Ammon's horn (tissue), 1 donor: ENCODE measurements at places on chromosomes 11 and 22.

DNA sequence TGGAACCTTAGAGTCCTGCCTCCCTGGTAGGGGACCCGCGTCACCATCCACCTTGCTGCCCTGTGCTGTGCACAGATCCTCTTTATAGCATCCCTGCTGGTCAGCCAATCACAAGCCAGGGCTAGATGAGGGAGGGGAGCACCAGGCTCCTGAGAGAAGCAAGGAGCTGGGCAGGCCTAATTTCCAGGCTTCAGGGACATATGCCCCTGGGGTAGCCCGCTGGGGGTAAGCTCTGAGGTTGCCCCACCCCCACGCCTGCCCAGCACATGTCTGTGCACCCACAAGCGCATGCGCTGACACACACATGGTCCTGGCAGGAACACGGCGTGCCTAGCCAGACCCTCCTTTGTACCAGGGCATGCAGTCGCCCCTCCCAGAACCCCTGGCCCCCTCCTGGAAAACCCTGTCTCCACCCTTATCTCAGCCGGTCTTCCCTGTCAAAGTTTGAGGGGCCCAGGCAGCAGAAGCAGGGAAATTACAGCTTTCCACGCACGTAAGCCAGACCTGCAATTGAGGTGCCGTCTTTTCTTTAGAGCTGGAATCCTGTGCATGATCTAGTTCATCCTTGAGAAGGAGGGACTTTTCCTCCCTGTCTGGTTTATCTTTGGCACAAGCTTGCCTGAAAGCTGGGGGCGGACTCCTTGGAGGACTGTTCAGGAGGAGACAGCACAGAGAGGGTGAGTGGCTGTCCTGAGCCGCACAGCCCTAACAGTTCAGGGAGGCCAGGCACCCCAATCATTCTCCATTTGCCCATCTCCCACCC, 2.1 kb downstream of the SSTR3 start:
- DNase-seq, result no peak

GRCh38 chr22:40487663-40488249, 117.4 kb downstream of the SGSM3 start:
- DNase-seq, result peak; percentile 54

GRCh38 chr11:47869544-47870393, 21.6 kb upstream of the NUP160 start:
- no peak for DNase-seq

DNA sequence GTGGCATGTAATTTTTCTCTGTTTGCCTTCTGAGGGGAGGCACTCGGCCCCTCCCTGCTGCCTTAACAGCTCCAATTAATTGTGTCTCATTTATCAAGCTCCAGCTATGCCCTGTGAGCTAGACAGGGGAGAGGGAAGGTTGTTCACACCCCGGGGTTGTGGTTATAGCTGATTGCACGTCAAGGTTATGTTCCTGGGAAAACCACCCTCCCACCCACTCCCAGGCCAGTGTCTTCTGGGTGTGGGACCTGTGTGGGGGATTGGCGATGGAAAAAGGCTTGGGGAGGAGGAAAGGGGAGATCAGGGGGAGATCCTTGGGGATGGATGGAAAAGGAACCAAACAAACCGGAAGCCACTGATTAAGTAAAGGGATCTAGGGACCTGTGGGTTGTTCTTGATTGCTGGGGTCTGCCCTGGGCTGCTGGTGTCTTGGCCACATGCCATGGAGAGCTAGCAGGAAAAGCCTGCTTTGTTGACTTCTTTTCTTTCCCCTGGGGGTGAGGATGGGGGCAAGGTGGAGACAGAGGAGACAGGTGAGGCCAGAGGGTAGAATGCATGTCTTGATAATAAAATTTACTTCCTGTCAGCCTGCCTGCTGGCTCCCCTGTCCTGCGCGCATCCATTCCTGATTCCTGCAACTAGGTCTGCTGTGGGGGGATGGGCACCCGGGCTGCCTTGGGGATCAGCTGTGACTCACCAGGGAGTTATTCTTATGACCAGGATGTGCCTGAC, 13.5 kb upstream of the SORL1-AS1 start:
- peak; percentile 82 for DNase-seq
